ENCODE measurements at places on chromosomes 1 and 21. TPM values are rescaled to one million over a fixed set of nuclear protein-coding genes. Genes with fewer than 3 reads are reported as not detected.
A peak's percentile ranks its signal among the peaks of the same experiment; 100 is the strongest.

Gene HTR6
- not detected for polyA plus RNA-seq

Gene FBXO28
- polyA plus RNA-seq = 9.5 TPM

Gene LENEP
- polyA plus RNA-seq = not detected

Gene SLC9C2
- polyA plus RNA-seq = not detected

DNA sequence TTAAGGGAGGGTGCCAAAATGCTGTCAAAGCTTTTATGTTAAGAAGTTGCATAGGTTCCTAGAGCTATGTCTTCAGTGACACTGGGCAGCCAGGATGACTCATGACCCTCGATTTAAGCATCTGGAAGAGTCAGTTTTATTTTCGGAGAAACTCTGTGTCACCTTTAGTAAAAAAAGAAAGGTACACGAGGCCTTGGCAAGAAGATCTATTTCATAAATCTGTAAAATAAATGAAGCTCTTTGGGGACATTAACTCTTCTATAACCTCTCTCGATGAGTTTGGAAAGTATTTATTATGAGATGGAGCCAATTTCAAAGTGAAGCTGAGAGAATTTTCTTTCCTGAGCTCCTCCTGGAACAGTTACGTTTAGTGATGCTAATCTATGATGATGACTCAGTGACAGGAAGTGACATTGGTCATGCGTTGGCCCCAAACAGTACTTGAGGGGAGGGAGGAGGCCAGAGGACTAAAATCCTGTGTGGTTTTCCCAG lies 156.5 kb downstream of the HLX start:
- no peak for DNase-seq

DNA sequence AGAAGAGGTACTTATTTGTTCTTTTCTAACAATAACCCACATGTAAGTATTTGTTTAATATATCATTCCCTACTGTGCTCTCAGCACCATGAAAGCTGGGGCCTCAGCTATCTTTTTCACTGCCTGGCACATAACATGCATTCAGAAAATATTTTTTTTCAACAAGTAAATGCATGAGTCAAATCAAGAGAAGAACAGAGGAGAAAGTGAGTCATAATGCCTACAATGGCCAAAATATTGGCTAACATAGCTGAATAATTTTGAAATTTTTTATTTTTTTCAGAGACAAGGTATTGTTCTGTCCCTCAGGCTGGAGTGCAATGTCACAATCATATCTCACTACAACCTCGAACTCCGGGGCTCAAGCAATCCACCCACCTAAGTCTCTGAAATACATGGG lies 252.2 kb upstream of the ADAMTS5 start:
- DNase-seq = peak; percentile 10

GRCh38 chr1:182196897-182197870 lies 135.7 kb upstream of the ZNF648 start:
- DNase-seq = peak; percentile 40

GRCh38 chr1:168223261-168223660 lies 2.5 kb upstream of the SFT2D2 start:
- no peak for DNase-seq

GRCh38 chr1:65165269-65165993 lies 17.4 kb downstream of the AK4 start:
- no peak for DNase-seq

DNA sequence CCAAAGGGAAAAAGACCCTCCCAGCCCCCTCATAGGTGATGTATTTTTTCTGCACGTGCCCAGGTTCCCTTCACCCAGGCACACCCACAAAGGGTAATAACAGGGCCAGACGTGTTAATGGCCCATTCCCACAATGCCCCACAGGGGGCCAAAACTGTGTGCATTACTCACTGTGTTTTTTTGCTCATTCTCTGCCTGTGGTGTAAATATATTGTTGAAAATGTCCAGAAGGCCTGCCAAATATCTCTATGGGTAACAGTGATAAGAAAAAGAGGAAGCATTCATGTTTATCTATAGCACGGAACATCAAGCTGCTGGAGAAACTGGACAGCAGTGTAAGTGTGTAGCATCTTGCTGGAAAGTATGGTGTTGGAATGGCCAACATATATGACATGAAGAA lies 21.9 kb downstream of the RHEX start:
- no peak for DNase-seq

DNA sequence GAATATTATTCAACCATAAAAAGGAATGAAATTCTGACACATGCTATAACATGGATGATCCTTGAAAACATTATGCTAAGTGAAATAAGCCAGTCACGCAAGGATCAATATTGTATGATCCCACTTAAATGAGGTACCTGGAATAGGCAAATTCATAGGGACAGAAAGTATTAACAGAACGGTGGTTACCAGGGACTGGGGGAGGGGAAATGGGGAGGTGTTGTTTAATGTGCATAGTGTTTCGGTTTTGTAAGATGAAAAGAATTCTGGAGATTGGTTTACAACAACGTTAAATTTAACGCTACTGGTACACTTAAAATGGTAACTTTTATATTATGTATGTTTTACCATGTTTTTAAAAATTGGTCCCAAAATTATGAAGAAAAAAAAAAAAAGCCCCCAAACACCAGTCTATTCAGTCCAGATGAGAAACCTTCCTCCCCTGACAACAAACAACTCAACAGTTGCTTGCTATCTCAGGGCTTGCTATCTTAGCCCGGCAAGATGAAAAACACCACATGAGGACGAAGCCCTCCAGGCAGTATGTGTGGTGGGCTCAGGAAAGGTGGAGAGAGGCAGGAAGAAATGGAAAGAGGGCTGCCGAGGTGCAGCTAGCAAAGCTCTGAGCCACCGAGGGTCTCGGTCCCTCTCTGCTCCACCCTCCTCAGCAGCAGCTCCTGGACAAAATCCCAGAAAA lies 8.5 kb downstream of the NUAK2 start:
- DNase-seq = no peak

DNA sequence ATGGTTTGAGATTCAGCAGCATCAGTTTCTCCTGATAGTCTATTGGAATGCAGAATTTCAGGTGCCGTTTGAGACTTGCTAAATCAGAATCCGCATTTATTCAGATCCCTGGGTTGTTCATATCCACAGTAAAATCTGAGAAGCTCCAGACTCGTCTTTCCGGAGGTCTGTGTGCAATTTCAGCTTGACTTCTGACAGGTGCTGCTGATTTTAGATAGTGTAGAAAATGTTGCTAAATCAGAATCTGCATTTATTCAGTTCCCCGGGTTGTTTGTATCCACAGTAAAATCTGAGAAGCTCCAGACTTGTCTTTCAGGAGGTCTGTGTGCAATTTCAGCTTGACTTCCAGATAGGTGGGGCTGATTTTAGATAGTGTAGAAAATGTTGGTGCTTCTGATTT lies 113.7 kb downstream of the PAPPA2 start:
- no peak for DNase-seq

DNA sequence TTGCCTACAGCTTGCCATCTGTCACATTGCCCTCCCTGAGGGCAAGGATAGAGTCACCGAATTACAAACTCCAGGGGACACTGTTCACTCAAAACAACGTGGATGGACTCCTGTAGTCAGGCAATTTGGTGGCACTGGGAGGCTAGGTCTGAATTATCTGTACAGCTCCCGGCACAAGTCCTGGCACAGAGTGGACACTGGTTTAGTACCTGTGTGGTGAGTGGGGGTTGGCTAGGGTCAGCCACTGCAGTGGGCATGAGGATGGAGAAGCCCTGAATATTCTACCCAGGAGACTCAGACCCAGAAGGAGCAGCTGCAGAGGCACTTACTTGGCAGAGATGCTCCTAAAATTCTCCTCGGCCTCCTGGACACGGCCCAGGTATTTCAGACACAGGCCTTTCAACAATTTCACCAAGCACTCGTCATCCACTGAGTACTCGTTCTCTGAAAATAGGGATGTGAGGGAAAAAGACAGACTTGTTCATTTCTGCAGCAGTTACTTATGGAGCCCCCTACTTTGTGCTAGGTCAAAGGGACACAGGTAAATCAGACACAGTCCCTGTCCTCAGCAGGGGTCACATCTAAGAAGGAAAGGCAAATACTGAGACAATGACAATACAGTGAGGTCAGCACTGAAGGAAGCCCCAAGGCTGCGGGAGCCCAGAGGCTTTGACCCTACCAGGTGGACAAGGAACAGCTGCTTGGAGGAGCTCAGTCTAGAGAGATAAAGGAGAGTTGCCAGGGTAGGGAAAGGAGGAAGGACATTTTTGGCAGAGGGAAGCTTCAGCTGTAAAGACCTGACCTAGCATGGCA lies 40.5 kb downstream of the TTC39A start:
- no peak for DNase-seq

GRCh38 chr1:21814241-21814918 lies 2.3 kb downstream of the LDLRAD2 start:
- DNase-seq = no peak

DNA sequence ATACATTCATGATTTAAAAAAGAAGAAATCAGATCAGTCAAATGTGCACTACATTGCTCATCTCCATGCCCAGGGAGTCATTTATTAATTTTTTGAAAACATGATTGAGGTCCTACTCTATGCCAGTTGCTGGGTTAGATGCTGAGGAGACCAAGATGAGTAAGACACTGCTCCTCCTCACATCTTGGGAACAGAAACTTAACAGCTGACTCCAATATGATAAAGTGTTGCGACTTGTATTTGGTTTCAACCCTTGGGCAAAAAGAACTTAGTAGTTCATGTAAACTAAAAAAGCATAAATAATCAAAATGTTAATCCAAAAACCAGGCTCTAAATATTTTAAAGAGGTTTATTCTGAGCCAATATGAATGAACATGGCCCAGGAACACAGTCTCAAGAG lies 56.9 kb downstream of the OPTC start:
- DNase-seq = no peak

DNA sequence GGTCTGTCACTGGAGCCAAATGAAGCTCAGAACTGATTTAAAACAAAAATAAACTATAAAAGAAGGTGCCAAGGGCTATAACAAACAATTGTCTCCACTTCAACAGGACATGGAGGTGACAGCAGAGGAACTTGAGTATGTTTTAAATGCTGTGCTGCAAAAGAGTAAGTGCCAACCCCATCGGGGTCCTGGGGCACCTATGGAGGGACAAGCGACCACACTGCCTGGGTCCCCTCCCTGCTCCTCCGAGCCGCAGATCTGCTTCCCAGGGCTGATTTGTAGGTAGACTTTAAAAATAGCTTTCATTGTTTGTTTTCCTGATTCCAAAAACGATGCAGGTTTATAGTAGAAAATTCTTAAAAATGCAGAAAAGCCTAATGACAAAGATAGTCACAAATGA lies 42.8 kb downstream of the CAPN9 start:
- no peak for DNase-seq

GRCh38 chr1:223266632-223267172 lies 97.3 kb downstream of the SUSD4 start:
- DNase-seq = no peak

DNA sequence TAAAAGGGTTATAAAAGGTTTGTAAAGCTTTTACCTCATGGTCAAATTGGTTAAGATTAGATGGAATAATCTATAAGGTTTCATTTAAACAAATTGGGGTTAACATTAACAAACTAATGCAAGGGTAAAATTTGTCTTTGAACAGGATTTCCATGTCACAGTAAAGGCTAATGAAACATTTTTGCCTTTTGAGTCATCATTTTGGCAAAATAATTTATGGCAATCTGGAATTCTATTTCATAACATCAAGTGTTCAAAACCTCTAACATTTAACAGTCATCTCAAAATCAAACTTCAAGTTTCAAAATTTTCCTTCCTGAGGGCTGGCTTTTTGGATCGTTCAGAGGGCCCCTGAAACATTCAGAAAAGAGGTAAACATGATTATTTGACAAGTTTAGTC lies 6.6 kb upstream of the CD46 start:
- no peak for DNase-seq
